ENCODE measurements at places on chromosomes 16 and 17.

DNA sequence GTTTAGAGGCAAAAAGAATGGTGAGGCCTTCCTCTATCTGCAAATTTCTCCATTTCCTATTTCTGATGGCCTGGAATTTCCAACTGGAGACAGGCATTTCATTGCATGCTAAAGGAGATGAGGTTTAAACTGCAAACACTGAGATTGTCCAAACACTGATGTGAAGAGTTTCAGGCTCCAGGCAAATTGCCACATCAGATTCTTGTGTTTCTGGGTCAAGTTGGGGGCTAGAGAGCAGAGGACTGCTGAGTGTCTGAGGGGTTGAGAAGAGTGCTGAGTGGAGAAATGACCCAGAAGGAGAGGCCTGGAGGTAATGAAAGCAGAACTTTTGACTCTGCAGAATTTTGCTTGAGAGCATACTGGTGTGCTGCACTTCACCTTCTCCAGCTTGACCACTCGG lies 216.7 kb upstream of the MPHOSPH6 start:
- DNase-seq: no peak

GRCh38 chr16:87098361-87098760 lies 218.8 kb downstream of the C16orf95 start:
- no peak for DNase-seq

DNA sequence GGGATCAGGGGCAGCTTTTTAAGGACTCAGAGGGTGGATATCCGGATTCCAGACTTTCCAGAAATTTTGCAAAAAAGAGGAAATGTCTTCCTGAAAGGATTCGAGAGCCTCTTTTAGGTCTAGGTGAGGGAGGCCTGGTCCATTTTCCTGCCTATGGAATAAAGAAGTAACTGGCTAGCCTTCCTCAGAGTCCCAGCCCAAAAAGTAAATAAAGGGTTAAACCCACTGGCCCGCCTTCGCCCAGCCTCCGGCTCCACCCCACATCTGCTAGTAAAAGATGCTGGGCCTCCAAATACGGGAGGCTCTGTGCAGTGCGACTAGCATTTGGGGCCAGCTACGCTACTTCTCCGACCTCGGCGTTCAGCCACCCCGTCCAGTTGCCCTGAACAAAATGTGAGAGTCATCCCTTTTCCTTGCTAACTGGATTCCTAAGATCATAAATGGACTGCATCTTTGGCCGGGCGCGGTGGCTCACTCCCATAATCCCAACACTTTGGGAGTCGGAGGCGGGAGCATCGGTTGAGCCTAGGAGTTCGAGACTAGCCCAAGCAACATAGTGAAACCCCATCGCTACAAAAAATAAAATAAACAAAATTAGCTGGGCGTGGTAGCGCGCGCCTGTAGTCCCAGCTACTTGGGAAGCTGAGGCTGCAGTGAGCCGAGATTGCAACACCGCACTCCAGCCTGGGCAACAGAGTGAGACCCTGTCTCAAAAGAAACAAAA lies 824 bp upstream of the MPP2 start:
- DNase-seq: no peak

GRCh38 chr16:72936408-72936807 lies 111.5 kb downstream of the ZFHX3 start:
- DNase-seq: no peak

All from Caki2 (cell line).